ENCODE measurements at places on chromosomes 1 and 21.

DNA sequence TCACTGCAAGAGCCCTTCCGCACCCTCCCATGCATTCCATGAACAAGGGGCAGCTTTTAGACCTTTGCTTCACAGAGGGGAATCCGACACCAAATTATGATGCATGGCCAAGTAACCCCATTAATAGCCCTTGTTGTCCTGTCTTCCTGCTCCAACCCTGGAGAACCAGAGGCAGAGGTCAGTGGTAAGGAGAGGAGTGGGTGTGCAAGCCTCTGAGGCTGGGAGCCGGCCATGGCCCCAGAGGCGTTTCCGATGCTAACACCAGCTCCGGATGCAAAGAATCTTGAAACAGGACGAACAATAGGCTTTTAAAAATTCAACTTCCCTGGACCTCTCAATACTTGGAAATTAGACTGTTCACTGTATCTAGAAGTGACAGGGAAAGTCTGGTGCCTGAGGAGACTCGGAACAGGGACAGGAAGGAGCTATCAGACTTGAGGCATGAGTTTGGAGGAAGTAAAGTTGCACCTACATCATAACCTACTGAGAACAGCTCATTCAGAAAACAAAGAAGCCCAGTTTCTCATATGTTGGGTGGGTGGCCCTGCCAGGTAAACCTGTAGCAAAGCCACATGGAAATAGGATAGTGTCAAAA is 101.2 kb upstream of the ERG start:
- DNase-seq, result no peak

DNA sequence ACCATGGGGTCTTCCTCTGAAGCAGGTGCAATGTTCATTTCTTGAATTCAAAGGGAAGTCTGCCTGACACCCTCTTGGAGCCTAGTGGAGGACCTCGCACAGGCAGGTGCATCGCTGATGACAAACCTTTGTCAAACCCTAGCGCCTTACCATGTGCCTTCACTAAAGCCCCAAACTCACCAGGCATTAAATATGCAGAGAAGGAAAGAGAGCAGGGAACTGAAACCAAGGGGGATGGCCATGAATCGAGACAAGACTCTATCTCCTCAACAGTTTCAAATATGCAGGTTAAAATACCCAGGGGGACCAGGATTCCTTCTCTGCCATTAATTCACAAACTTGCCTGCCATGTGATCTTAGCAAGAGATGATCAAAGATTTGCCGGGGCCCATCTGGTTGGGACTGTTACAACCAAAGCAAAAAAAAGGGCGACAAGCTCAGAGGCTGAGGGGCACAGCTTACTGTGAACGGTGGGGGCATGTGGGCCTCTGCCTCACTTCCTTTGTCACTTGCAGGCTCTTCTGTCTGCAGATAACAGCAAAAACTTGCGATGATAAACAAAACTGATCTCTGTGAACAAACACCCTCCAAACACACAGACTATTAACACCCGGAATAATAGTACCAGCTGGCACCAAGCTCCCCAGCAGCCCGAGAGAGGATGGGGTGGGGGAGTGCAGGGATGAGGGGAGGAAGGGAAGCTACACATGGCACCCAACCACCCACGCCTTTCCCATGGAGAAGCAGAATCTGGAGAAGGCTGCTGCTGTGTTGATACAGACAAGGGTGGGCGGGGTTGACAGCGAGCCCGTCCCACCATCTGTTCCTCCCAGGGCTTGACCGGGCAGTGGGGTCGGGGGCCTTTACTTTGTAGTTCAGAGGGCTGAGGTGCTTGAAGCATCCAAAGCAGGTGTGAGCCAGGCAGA is 33.9 kb downstream of the TMEM63A start:
- no peak for DNase-seq

DNA sequence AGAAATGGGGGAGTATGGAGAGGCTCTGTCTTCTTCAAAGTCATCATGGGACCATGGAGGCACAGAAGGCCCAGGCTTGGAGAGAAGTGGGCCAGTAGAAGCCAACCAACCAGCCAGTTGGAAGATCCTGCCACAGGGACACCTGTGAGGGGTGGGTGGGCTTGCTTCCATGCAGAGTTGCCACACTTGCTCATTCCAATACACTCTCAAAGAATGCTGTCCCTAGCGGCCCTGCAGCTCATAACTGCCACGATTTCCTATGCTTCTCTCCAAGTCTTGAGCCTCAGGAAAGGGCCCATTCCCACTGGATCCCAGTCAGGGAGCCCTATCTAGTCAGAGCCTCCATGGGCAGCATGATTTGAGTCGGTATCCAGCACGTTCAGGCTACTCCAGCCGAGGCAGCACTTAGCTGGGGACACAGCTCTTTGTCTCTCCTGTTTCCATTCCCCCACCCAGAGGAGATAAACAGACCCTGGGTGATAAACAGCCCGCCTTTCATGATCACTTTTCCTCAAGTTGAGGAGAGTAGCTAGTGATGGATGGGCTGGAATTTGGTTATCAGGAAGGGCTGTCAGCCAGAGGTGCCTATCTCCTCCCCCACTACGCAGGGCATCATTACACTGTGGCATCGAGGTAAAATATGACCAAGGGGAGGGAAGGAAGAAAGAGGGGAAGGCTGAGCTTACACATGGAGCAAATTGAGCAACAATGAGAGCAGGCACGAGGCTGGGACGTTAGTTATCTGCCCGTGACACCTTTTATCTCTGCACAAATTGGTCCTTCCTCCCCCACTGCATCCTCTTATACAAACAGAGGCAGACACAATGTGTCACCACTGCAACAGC is 64.6 kb downstream of the ERI3 start:
- DNase-seq, result no peak

DNA sequence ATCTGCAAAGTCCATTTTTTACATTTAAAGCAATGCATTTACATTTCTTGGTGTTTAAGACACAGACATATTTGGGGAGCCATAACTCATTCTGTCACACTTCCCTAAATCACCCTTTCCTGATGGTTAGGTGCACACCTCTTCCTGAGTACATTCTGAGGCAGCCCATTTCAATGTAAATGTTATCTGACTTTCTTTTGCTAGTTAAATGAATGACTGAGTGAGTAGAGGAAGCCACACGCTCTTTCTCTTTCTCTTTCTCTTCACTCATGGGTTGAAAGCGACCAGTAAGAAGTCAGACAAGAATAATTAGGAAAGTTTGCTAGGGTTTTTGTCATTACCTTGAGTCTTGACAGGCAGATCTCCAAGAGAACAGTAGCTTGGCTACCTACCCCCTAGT is 143.1 kb downstream of the S1PR1 start:
- DNase-seq, result no peak

GRCh38 chr1:61536174-61537108 is 188.5 kb downstream of the TM2D1 start:
- DNase-seq, result no peak

GRCh38 chr21:37245151-37245550 is 22.0 kb downstream of the VPS26C start:
- no peak for DNase-seq

- no peak for DNase-seq
These were observed 15.8 kb upstream of the UBE2U start for GRCh38 chr1:64187646-64188045.

DNA sequence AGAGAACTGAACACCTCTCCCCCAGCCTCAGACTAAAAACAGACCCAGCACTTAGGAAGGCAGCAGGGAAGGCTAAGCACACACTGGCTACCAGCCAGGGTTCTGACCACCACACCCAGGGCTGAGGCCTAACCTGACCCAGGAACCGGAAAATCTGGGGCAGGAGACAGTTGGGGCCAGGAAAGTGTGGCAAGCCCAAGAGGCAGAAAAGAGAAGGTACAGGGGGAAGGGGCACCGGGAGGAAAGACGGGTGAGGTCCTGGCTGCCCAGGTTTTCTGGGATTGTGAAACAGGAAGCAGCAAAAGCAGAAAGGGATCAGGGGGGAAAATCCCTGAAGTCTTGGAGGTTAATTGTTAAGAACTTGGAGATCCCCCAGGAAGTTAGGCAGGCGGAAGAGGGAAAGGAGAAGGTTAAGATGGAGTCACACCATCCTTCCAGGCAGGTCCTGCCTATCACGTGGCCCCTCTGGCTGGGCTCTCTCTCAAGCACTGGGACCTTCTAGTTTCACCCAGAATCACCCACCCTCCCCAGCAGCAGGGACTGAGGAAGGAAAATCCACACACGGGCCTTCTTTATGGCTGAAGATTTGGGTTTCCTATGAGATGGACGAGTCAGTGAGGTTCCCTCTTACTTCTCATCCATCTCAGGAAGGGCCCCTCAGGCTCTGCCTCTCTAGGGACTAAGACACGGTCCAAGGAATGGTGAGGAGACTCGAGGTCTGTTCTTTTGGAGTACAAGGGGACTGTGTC is 2.6 kb downstream of the HDGF start:
- no peak for DNase-seq

DNA sequence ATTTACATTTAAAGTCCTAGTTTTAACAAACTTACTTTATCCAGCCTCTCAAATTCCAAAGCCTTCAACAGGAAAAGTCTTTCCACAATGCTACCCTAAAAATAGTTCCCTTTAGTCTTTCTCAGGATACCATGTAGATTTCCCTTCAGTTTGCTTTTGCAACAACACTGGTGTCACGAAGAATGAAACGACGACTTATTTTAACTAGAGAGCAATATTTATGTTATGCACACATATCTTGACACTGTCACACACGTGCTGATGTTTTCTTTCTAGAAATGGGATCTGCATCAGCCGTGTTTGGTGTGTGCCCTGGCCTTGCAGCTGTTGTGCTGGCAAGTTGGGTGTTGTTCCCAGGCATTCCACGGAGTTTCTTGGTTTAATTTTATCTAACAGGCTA is 75.5 kb downstream of the SIPA1L2 start:
- no peak for DNase-seq

DNA sequence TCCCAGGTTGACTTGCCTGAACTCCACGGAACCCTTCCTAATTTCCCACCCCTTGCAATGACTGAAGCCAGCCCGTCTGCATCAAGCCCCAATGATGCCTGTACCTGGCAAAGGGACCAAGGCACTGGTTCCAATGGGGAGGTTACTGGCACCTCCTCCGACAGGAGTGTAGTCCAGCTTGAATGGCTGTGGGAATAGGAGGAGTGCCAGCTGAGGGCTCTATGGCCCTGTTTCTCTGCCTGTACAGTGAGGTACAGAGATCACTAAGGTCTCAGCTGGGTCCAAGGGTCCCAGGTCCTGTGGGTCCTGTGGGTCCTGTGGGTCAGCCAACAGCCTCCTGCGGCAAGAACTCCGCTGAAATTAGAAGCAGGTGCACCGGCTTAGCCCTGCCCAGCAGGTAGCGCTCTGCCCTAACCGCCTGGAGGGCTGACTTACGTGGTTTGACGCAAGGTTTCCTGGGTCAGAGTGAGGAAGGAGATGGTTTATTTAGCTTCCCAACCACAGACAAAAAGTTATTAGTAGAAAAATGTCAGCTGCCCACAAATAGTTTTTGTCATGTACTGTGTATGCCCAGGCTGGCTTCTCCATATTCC is 9.9 kb upstream of the SPRR4 start:
- DNase-seq, result no peak

DNA sequence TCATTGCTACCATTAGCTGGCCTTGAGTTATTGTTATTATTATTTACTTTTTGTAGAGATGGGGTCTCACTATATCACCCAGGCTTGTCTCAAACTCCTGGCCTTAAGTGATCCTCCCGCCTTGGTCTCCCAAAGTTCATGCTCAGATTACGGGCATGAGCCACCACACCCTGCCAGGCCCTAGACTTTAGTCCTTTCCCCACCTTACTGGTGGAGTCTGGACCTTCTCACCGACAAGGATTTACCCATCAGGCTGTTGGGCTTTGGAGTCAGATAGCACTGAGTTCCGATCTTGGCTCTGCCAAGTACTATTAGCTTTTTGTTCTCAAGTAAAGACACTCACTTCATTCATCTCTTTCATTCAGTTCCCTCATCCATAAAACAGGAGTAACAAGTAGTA is 17.2 kb downstream of the CNR2 start:
- no peak for DNase-seq

DNA sequence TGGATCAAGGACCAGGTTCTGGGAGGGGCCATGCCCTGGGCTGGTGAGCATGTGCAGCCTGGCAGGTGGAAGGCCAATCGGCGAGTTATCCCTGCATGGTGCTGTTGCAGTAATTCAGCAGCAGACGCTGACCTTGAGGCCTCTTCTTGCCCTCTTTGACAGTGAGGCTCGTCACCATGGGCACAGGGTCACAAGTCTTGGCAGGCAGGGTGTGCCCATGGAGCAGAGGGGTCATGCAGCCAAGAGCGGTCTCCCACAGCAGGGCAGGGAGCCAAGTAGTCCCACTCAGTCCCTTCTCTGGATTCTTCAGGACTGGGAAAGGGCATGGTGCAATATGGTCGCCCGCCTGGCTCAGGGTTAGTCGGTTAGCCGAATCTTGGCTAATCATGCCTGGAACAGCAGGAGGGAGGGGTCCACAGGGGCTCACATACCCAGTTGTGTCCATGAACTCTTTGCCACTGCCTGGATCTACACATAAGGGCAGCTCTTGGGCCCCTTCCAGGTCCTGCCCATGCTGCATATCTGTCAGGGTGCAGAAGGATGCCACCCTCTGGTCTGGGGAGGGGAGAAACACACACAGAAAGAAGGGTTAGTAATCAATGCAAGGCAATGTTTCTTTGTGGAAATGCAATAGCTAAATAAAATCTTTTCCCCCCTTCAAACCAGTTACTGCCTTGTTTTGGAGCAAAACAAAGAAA is 226.8 kb downstream of the SIPA1L2 start:
- no peak for DNase-seq

DNA sequence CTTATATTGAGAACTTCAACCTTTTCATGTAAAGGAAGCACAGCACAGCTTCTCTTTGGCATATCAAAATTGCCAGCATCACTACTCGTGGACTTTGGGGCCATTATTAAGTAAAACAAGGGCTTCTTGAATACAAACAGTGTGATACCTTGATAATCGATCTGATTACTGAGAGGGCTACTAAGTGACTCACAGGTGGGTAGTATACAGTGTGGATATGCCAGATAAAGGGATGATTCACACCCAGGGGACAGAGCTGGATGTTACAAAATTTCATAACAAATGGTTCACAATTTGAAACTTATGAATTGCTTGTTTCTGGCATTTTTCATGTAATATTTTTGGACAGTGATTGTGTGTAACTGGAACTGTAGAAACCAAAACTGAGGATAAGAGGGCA is 15.4 kb downstream of the HDAC1 start:
- no peak for DNase-seq

DNA sequence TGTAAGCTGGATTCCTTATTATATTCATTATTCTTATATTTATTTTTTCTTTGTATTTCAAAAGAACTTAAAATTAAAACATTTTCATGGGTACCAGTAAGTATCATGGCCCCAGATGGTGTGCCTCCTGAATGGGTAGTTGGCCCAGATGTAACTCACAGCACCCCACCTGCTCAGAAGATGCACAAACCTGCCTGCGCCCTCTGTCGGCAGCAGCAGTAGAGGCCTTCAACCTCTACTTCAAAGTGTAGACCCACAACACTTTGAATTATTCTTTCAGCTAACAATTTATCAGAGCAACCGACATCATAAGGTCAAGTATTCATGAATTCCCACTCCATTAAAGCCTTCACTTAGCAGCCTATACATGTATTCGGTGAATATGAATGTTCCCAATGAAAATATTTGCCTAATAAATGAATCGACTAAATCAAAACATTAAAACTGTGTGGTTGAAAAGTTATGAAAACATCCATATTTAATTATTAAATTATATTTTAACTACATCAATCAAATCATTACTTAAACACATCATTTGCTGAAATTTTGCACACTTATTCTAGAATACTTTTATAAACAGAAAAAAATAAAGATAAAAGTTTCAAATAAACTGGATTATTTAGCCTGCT is 25.4 kb downstream of the PIGM start:
- peak; percentile 68 for DNase-seq
